ENCODE measurements at places on chromosomes 5 and 9. TPM values are rescaled to one million over a fixed set of nuclear protein-coding genes. Genes with fewer than 3 reads are reported as not detected.
A peak's percentile ranks its signal among the peaks of the same experiment; 100 is the strongest.

GRCh38 chr5:157857816-157858526, 974 bp downstream of the CLINT1 start:
- DNase-seq, result peak; percentile 68
- no peaks in the 10 kb centered on the region for H3K27me3 ChIP-seq
- peak overlapping the region; percentile 97 for H3K4me3 ChIP-seq
- H3K4me1 ChIP-seq, result peaks cover 58% of the 10 kb centered on the region

GRCh38 chr5:120982351-120982750, 518.3 kb downstream of the PRR16 start:
- H3K27ac ChIP-seq, result no peak overlapping the region
- H3K4me1 ChIP-seq, result no peaks in the 10 kb centered on the region
- H3K4me3 ChIP-seq, result no peak overlapping the region
- H3K36me3 ChIP-seq, result no peaks in the 10 kb centered on the region
- no peak for DNase-seq

GRCh38 chr5:23419115-23419514, 88.3 kb upstream of the PRDM9 start:
- no peak overlapping the region for H3K27ac ChIP-seq
- no peaks in the 10 kb centered on the region for H3K4me1 ChIP-seq
- no peak for DNase-seq
- H3K4me3 ChIP-seq, result no peak overlapping the region
- H3K36me3 ChIP-seq, result no peaks in the 10 kb centered on the region

DNA sequence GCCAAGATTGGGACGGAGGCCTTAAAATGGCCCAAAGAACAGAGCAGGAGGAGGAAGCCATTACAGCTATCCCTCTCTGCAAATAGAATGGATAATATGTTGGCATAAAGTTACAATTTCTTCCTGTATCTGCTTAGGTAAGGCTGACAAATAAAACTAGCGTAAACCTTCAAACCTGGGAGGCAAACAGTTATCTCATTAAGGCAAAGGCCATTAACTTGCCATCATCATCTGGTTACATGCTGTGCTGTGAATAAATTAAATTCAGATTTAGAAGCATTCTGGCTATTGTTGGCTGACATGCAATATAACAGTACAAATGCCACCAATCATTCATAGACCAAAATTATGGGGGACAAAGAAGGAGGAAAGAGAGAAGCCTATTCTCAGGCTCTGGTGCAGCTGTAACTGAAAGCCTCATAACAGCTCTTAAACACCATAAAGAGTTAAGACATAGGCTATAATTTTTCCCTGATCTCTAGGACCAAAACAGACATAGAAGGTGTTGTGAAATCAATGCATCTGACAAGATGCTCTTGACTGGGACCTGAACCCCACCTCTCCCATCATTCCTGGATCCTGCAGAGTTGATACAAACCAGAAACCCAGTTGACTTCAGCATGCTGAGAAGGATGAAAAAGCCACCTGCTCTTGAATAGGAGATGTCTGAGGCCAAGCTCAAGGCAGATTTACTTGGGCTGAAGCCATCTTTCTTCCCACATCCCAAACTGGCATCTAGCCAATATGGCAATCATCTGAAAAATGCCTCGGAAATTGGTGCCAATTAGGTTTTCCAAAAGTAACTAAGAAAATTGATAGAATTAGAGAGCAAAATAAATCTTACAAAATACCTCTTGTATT, 62.5 kb downstream of the PLCXD3 start:
- no peak overlapping the region for H3K4me3 ChIP-seq
- DNase-seq, result no peak
- no peaks in the 10 kb centered on the region for H3K4me1 ChIP-seq
- H3K27me3 ChIP-seq, result no peaks in the 10 kb centered on the region
- no peak overlapping the region for H3K27ac ChIP-seq
- H3K36me3 ChIP-seq, result no peaks in the 10 kb centered on the region

GRCh38 chr9:109252291-109252690, 68.6 kb downstream of the EPB41L4B start:
- H3K36me3 ChIP-seq, result no peaks in the 10 kb centered on the region
- H3K27ac ChIP-seq, result no peak overlapping the region
- H3K27me3 ChIP-seq, result no peaks in the 10 kb centered on the region
- H3K4me1 ChIP-seq, result no peaks in the 10 kb centered on the region

- no peak overlapping the region for H3K27ac ChIP-seq
- no peaks in the 10 kb centered on the region for H3K27me3 ChIP-seq
- H3K4me1 ChIP-seq, result no peaks in the 10 kb centered on the region
- H3K4me3 ChIP-seq, result no peak overlapping the region
Observed at GRCh38 chr5:180436275-180436674, 57.9 kb upstream of the CNOT6 start.

GRCh38 chr9:92954049-92954861, 6.9 kb downstream of the FGD3 start:
- peak; percentile 71 for DNase-seq
- H3K36me3 ChIP-seq, result no peaks in the 10 kb centered on the region
- H3K4me1 ChIP-seq, result peaks cover 81% of the 10 kb centered on the region
- peak overlapping the region; percentile 90 for H3K4me3 ChIP-seq
- H3K27me3 ChIP-seq, result no peaks in the 10 kb centered on the region

GRCh38 chr5:111603446-111603827, 91.1 kb upstream of the STARD4 start:
- H3K36me3 ChIP-seq, result no peaks in the 10 kb centered on the region
- no peaks in the 10 kb centered on the region for H3K27me3 ChIP-seq
- H3K27ac ChIP-seq, result no peak overlapping the region
- no peak overlapping the region for H3K4me3 ChIP-seq
- no peaks in the 10 kb centered on the region for H3K4me1 ChIP-seq

Gene GAPT
- 1.1 TPM for total RNA-seq

Gene AGXT2
- not detected for total RNA-seq

DNA sequence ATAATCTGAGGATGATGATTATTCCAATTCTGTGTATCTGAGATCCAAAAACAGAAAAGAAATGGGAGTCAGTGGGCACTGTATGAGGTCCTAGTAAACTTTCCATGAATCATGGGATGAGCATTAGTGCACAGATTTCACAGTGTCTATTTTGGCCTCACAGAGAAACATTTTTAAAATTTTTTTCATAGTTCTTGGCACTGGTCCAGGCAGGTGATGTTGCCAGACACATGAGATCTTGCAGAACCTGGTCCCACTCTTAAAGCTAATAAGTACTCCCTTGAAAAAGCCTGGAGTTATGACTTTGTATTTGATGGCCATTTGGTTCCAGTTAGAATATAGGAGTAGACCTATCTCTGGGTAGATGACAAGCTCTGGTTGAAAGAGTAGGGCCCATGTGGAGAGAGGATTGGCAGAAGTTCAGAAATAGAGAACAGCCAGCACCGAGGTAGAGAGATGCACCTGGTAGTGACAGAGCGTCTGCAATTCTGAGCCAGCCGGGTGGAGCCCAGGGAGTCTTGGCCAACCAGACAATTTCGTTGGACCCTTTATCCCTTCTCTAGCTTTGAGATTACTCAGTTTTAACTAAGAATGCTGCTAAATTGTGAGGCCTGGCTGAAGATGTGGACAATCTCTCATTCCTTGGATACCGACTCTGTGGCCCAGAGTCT, 6.3 kb upstream of the TNFSF15 start:
- H3K27ac ChIP-seq, result no peak overlapping the region
- H3K36me3 ChIP-seq, result no peaks in the 10 kb centered on the region
- H3K4me3 ChIP-seq, result no peak overlapping the region
- peaks cover under 1% of the 10 kb centered on the region for H3K4me1 ChIP-seq

GRCh38 chr5:178993955-178994579, 1.1 kb downstream of the GRM6 start:
- no peaks in the 10 kb centered on the region for H3K4me1 ChIP-seq
- no peaks in the 10 kb centered on the region for H3K27me3 ChIP-seq
- no peak overlapping the region for H3K4me3 ChIP-seq
- no peak overlapping the region for H3K27ac ChIP-seq
- no peaks in the 10 kb centered on the region for H3K36me3 ChIP-seq
- DNase-seq, result no peak

DNA sequence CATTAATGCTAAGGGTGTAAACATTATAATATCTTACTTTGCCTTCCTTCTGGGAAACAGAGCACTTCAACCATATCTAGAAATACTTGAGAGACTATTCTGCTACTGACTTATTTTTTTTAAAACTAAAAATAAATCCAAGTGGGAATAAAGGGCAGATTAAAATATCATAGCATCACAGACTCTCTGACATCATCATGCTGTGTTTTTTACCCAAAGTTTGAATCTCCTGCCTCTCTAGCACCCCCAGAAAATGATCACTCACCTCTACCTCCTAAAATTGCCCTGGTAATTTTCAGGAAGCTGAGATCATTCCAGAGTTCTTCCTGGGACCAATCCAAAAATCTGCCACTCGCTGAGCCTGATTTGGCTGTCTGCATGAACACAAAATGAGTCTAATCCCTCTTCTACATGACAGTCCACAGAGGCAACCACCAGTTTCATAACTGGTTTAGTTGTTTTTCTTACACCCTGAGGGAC, 813.8 kb upstream of the DMAC1 start:
- no peaks in the 10 kb centered on the region for H3K4me1 ChIP-seq
- H3K4me3 ChIP-seq, result no peak overlapping the region
- H3K27ac ChIP-seq, result no peak overlapping the region
- H3K27me3 ChIP-seq, result no peaks in the 10 kb centered on the region
- H3K36me3 ChIP-seq, result no peaks in the 10 kb centered on the region

DNA sequence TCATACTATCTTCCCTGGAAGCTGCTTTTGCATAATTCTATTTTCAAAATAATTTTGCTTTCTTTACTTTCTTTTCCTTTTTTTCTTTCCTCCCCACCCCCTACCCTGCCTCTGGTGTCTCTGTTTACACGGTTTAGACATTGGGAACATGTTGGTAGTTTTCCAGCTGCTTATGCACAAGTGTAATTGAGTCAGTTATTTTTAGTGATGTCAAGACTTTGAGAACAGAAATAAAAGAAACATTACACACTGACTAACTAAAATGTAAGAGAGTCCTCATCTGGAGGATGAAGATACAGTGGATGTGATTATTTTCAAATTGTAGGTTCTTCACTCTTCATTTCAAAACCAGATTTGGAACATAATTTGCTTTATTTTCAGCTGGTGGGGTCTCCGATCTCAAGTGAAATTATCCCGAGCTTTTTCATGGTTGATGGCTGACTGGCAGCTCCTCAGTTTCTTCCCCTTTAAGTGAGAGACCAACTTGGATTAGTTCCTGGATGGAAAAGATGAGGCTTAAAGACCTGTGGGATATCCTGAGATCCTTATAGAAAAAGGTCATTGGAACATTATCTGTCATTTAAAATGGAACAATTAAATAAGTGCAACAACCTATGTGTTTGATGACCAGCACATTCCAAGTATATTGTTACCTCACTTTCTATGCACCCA, 154.4 kb upstream of the ZNF462 start:
- no peak overlapping the region for H3K4me3 ChIP-seq
- H3K4me1 ChIP-seq, result no peaks in the 10 kb centered on the region
- H3K27me3 ChIP-seq, result no peaks in the 10 kb centered on the region
- no peak for DNase-seq
- no peak overlapping the region for H3K27ac ChIP-seq
- H3K36me3 ChIP-seq, result no peaks in the 10 kb centered on the region

Gene MED7
- 9.0 TPM for total RNA-seq

- H3K4me1 ChIP-seq, result no peaks in the 10 kb centered on the region
- no peak for DNase-seq
Observed at GRCh38 chr5:1027631-1028441, 19.2 kb downstream of the NKD2 start.

DNA sequence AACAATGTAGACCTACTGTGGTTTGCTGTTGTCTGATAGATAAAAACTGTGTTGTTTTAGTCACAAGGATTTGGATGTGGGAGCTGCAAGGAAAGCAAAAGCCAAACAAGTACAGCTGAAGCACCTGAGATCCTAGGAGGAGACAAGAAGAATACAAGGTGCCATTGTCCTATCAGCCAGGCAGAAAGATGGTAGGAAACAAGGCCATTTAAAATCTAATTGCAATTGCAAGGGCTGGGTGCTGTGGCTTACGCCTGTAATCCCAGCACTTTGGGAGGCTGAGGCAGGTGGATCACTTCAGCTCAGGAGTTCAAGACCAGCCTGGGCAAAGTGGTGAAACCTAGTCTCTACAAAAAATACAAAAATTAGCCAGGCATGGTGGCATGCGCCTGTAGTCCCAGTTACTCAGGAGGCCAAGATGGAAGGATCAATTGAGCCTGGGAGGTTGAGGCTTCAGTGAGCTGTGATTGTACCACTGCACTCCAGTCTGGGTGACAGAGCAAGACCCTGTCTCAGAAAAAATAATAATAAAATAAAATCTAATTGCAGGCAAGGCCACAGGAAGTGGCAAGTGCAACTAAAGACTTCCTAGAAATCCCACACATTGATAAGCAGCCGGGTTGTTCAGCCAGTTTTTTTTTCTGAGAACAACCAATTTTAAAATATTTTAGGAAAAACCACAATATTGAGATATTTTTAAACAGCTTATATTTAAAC, 22.6 kb downstream of the DOCK8 start:
- H3K36me3 ChIP-seq, result no peaks in the 10 kb centered on the region
- H3K4me3 ChIP-seq, result peak overlapping the region; percentile 24
- peaks cover 14% of the 10 kb centered on the region for H3K4me1 ChIP-seq
- DNase-seq, result no peak
- H3K27ac ChIP-seq, result no peak overlapping the region
- H3K27me3 ChIP-seq, result no peaks in the 10 kb centered on the region

Gene DNAJC21
- 42.9 TPM for total RNA-seq

DNA sequence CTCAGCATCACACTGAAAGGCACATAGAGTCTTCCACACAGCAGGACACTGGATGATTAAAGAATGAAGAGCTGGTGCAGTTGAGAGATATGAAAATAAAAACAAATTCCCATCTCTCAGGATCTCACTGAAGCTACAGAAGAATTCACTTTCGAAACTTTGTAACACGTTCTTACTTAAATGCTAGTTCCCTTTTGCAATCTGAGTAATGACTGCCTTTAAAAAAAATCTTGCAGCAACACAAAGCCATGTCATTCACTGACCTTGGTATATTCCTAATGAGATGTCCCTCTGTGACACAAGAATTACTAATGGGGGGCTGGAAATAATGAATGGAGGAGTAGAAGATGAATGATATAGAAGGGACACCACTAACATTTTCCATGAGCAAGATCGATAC, 201.8 kb downstream of the GLIS3 start:
- no peaks in the 10 kb centered on the region for H3K4me1 ChIP-seq
- no peak for DNase-seq
- peaks cover 2% of the 10 kb centered on the region for H3K27me3 ChIP-seq
- H3K4me3 ChIP-seq, result no peak overlapping the region
- no peak overlapping the region for H3K27ac ChIP-seq

DNA sequence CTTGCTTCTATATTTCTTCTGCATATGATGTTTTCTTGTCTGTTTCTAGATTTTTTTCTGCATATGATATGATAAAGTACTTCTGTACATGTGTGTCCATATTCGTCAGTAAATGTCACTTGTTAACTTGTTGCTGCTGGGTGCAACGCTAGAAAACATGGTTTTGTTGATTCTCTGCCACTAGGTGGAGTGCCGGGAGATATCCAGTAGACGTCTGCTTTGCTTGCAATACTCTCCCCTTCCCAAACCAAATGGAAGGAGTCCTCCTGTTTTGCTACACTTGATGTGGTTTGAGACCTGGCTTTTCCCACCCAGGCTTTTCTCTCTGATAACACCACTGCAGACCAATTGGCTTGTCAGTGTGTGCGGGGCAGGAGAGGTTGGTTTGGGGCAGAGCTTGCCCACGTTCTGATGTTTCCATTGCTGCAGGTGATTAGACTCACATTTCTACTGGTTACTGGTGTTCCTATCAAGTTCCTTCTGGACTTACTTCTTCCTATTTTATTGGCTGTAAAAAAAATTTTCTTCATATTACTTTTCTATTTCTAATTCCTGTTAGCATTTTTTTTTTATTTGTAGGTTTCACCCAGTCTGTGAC, 900.0 kb upstream of the CDH10 start:
- DNase-seq, result no peak
- no peak overlapping the region for H3K27ac ChIP-seq
- no peaks in the 10 kb centered on the region for H3K4me1 ChIP-seq
- H3K27me3 ChIP-seq, result no peaks in the 10 kb centered on the region

- H3K36me3 ChIP-seq, result no peaks in the 10 kb centered on the region
- no peak overlapping the region for H3K4me3 ChIP-seq
- no peak overlapping the region for H3K27ac ChIP-seq
- H3K27me3 ChIP-seq, result no peaks in the 10 kb centered on the region
Observed at GRCh38 chr5:15774632-15775031, 274.7 kb downstream of the FBXL7 start.
